ENCODE measurements at places on chromosomes 3 and 15. TPM values are rescaled to one million over a fixed set of nuclear protein-coding genes. Genes with fewer than 3 reads are reported as not detected.

The CSTA gene
- 1.2 TPM for total RNA-seq

The CCR1 gene
- total RNA-seq, result not detected

The TMEM207 gene
- total RNA-seq, result not detected

The ISLR2 gene
- total RNA-seq, result 0.10 TPM

The NANOGP8 gene
- total RNA-seq, result not detected

The SV2B gene
- under 0.01 TPM for total RNA-seq

The CD200 gene
- 12.8 TPM for total RNA-seq

The THPO gene
- total RNA-seq, result 0.10 TPM
